Ascending aorta (tissue), 2 donors: ENCODE measurements at places on chromosomes 4 and X. TPM values are rescaled to one million over a fixed set of nuclear protein-coding genes. Genes with fewer than 3 reads are reported as not detected.

- no peak for DNase-seq
- no peaks in the 10 kb centered on the region for H3K27me3 ChIP-seq
- no peak overlapping the region for H3K4me3 ChIP-seq
- no peak overlapping the region for H3K27ac ChIP-seq
- H3K36me3 ChIP-seq: no peaks in the 10 kb centered on the region
Measured at GRCh38 chr4:33482773-33483172, 2761.5 kb downstream of the ARAP2 start.

DNA sequence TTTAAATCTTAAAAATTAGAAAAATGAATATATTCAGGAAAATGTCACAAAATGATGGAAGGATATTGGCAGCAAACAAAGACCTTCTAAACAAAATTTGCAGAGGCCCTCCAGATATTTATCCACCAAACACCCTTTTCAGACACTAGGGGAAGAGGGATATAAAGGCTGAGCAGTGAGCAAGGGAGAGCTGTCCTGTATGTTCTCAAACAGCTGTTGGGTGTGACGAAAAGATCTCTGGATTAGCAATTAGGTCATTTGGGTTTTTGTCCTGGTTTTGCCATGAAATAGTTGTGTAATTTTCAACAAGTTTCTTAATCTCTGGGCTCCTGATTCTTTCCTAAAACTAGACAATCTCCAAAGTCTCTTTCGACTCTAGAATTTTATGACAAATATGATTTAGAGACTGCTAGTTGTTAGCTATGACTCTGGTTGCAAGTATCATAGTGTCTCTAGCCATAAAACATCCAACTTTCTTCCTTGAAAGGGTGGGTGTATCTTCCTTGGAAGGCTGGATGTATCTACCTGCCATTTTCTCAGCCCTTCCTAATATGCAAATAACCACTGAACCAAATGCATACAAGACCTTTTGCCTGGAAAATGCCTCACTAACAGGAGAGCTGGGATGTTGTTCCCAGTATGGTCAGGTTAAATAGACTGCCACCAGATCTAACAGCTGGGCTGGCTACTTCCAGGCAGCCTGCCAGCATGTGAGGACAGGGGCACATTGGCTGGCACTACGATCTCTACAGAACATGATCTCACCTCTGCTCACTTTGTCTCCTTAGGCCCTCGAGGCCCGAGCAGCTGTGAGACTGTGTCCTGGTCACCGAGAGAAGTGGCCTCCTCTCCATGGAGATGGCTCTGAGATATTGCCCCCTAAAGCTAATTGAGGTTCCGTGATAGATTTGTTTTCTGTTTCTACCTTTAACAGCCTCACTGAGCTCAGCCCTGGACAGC lies 225.5 kb upstream of the JADE1 start:
- no peak overlapping the region for H3K27ac ChIP-seq
- no peaks in the 10 kb centered on the region for H3K27me3 ChIP-seq
- H3K4me3 ChIP-seq: no peak overlapping the region
- DNase-seq: no peak
- no peaks in the 10 kb centered on the region for H3K4me1 ChIP-seq

DNA sequence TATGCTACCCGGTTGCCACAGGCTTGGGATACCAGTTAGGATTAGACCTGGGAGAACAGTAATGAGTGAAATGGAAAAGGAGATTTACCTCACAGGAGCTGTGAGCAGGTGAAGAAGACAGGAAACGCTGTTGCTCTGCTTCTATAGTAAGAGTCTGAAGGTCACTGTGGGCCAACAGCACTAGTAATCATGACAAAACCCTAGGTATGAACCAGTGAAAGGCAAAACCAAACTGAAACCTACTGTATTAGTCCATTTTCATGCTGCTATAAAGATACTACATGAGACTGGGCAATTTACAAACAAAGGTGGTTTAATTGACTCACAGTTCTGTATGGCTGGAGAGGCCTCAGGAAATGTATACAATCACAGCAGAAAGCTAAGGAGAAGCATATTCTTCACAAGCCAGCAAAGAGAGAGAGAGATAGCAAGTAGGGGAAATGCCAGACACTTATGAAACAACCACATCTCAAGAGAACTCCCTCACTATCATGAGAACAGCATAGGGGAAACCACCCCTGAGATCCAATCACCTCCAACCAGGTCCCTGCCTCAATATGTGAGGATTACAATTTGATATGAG lies 736.7 kb upstream of the INTU start:
- no peaks in the 10 kb centered on the region for H3K36me3 ChIP-seq
- no peak overlapping the region for H3K27ac ChIP-seq
- H3K4me3 ChIP-seq: no peak overlapping the region
- H3K4me1 ChIP-seq: no peaks in the 10 kb centered on the region
- H3K27me3 ChIP-seq: no peaks in the 10 kb centered on the region

DNA sequence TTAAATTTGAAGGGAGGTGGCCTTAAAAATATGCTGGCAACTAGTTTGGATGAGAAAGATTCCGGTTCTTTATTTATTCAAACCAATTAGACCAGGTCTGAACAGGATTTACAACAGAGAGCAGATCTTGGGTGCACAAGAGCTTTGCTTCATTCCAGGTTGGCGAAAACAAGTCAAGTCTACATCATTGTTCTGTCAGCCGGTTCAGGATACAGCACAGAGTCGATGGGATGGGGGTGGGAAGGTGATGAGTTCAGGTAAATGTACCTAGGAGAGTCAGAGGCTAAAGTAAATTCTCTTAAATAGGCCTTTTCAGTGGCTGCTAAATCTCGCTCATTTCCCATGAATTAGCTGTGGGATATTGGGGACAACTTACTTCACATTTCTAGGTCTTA lies 882 bp upstream of the STIM2 start:
- H3K4me3 ChIP-seq: peak overlapping the region; percentile 95
- H3K27ac ChIP-seq: no peak overlapping the region
- H3K4me1 ChIP-seq: peaks cover 7% of the 10 kb centered on the region

DNA sequence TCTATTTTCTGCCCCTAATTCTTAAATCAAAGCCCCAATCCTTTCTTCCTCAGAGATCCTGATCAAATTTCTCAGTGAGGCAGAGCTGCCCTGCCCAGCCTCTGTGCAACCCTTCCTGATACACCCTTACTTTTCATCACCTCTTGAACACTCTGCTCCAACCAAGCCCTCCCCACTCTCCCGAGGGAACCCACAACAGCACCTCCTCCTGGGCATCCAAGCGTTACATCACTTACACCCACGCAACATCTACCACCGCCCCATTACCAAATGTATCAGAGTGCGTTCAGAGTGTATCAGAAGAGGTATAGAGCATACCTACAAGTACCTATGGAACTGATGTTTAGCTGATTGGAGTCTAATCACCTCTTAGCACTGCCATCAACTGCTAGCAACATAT lies 186.5 kb downstream of the RAP1GDS1 start:
- no peak for DNase-seq
- H3K27ac ChIP-seq: no peak overlapping the region
- no peak overlapping the region for H3K4me3 ChIP-seq
- no peaks in the 10 kb centered on the region for H3K4me1 ChIP-seq
- peaks cover 5% of the 10 kb centered on the region for H3K36me3 ChIP-seq

DNA sequence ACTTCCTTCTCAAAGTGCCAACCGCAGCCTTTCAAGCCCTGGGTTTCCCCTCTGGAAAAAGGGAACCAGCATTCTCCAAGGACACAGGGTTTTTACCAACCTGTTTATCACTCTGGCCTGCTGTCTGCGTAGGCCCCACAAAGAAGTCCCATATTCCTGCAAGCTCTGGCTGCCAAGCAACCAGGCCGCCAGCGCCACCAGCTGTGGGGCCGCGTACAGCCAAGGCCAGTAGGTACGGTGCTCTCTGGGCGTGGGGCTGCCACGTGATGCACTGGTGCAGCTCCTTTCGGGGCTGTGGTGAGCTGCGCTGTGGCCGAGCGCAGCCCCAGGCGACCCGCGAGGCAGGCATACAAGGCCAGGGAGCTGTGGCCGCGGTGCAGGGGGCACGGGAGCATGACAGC lies 22.1 kb downstream of the LUZP4 start:
- no peaks in the 10 kb centered on the region for H3K4me1 ChIP-seq
- no peaks in the 10 kb centered on the region for H3K36me3 ChIP-seq
- DNase-seq: no peak
- H3K4me3 ChIP-seq: no peak overlapping the region
- H3K27ac ChIP-seq: no peak overlapping the region
- H3K27me3 ChIP-seq: no peaks in the 10 kb centered on the region

The DRD5 gene
- total RNA-seq: not detected

The NUP62CL gene
- not detected for total RNA-seq

The PLRG1 gene
- 34.7 TPM for total RNA-seq

The MFSD8 gene
- total RNA-seq: 26.3 TPM

The PLP1 gene
- 5.9 TPM for total RNA-seq

The SSX3 gene
- total RNA-seq: not detected

The SSX4 gene
- not detected for total RNA-seq

The NR3C2 gene
- 42.3 TPM for total RNA-seq
